Putamen (tissue), 1 donor: ENCODE measurements at places on chromosomes 4 and X.
A peak's percentile ranks its signal among the peaks of the same experiment; 100 is the strongest.

- no peak for DNase-seq
Observed at GRCh38 chrX:28487818-28488217, 99.4 kb upstream of the IL1RAPL1 start.

DNA sequence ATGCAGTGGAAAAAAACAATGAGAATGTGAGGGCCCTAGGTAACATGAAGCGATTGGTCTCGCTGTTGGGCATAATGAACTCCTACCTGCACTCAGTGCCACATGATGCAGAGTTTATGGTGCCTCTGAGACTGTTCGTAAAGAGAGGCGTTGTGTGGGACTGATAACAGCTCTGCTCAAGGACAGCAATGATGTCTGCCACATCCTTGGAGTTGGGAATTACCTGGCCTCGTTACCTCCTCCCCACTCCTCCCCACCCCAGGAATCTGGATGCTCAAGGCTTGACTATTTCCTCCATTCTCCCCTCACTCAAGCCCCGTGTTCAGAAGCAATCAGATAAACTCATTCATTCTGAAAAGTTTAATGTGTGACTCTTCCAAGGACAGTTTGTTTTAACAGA lies 148.0 kb upstream of the JADE1 start:
- DNase-seq: no peak

- no peak for DNase-seq
Observed at GRCh38 chrX:103330681-103331288, 746 bp downstream of the TCEAL7 start.

DNA sequence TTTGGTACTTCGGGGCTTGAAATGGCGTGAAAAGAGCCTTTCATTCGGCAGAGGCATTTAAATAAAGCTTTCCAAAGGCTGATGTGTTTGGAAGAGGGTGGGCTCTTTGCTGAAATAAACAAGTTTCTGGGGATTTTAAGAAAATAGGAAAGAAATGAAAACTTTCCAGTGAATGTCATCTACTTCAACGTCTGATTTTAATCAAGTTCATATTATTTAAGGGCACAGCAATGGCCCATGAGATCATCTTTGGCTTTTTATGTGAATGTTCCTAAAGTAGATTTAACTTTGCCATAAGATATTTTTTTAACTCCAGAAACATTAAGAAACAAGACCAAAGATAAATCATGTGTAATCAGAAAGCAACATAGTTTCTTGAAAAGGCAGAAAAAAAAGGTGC lies 69.8 kb upstream of the TTC29 start:
- no peak for DNase-seq

GRCh38 chr4:152185786-152186550 lies 349.9 kb downstream of the FBXW7 start:
- DNase-seq: no peak

- DNase-seq: no peak
Observed at GRCh38 chrX:96861661-96862060, 22.0 kb upstream of the RPA4 start.

GRCh38 chr4:12712648-12713339 lies 771.3 kb downstream of the RAB28 start:
- no peak for DNase-seq

GRCh38 chr4:166309286-166309685 lies 436.2 kb downstream of the TLL1 start:
- DNase-seq: no peak

DNA sequence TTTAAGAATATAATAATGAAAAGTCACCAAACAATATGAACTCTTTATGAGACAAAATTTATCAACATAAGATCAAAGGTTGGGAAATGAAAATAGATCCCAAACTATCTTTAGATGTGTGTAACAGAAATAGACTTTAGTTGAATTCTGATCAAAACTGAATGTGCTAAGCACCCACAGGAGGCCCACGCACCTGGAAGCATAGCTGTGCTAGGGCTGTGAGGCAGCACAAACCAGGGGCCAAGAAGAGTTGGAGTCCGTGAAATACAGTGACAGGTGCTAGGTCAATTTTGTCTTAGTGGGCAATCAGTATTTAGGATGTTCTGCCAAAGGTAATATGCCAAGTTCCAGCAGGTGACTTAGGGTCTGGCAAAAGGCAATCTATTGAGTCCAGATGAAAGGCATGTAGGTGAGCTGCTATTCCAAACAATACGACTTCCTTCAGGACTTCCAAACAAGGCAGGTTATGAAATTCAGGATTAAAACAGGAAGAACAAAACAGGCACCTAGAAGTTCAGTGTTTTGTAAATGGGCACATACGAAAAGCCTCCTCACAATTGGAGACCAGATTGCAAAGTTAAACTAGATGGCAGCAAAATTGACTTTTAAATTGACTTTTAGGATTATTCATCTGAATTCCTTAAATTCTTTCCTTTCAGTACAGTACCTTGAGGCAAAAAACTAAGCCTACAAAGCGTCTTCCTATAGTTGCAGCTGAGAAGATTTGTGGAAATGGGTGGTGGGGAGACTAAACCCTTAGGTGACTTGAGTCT lies 4.7 kb upstream of the PCDH18 start:
- DNase-seq: no peak

DNA sequence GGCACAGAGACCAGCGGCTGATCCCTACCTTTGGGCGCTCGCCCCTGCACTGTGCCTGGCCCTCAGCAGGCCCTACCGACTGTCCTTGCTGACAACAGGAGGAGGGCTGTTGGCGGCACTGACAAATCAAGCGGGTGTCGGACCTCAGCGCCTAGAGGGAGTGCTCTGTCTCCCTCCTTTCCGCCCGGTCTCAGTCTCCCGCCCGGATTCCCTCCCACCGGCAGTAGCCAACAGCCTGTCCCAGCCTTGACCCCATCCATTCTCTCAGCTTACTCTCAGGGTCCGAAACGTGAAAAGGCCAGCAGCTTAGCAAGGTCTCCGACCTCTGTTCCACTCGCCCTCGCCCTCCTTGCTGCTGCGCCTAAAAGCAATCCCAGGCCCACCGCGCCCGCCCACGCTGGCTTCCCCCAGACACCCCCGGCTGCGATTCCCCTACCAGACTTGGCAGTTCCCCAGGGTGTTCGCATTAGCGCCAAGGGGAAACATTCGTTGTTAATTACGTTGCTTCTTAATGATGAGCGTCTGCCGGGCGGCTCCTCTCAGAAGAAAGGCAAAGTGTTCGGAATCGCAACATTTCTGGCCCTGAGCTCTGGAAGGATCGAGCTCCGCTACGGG lies 96.2 kb downstream of the SOWAHB start:
- no peak for DNase-seq

GRCh38 chrX:103017542-103017941 lies 46.4 kb downstream of the BEX1 start:
- no peak for DNase-seq

GRCh38 chr4:157791236-157791635 lies 381.6 kb downstream of the GASK1B start:
- peak; percentile 69 for DNase-seq

- DNase-seq: no peak
Observed at GRCh38 chr4:8377103-8378075, 63.1 kb downstream of the ACOX3 start.

DNA sequence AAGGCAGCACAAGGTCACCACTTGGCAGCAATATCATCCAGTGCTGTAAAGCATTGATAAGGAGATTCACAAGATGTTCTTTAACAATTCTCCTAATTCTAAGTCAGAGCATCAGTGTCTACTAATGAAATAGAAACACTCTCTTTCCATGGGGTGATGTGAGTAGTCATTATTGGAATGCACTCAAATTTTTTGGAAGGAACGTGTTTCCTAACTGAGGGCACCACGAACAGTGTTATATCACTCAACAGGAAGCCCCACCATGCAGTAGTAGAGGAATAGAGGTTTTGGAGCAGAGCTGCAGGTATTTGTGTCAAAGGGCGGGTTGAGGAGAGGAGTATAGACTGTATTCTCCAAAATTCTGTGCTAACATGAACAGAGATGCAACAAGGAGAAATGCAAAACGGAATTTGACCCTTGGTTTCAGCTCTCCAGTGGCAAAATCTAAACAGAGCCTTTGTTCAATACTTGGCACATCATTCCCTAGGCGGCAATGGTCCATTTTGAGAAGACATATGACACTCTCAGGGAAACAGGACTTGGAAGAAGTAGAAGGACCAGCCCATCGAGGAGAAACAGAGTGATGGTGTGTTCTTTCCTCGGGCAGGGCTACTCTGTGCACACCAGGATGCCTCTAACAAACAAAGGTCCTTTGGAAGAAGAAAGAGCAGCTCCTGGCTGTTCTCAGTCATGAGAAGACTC lies 98.9 kb downstream of the CPEB2 start:
- DNase-seq: peak; percentile 92

- DNase-seq: no peak
Observed at GRCh38 chrX:10929747-10930146, 181.4 kb upstream of the HCCS start.

- no peak for DNase-seq
Observed at GRCh38 chr4:155487210-155487609, 110.4 kb upstream of the MAP9 start.

GRCh38 chrX:132737743-132738142 lies 220.7 kb downstream of the HS6ST2 start:
- no peak for DNase-seq

- no peak for DNase-seq
Observed at GRCh38 chr4:108141213-108141950, 27.4 kb downstream of the LEF1 start.

DNA sequence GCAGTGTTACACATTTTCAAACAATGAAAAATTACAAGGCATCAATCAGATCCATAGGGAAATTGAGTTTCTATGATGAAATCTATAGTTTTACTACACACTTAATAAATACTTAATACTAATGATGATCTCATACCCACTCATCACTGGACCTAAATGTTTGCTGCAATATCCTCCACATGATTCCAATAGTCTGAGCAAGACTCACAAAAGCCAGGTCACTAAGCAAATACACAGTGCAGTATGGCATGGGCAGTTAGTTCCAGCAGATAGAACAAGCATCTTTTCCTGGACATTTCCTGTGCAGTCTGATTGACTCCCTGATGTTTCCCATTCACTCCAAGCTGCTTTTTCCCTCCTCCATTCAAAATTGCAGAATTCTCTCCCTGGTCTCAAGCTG lies 109.0 kb upstream of the ATOH1 start:
- no peak for DNase-seq

GRCh38 chr4:68736813-68737212 lies 66.4 kb upstream of the UGT2B15 start:
- DNase-seq: no peak

DNA sequence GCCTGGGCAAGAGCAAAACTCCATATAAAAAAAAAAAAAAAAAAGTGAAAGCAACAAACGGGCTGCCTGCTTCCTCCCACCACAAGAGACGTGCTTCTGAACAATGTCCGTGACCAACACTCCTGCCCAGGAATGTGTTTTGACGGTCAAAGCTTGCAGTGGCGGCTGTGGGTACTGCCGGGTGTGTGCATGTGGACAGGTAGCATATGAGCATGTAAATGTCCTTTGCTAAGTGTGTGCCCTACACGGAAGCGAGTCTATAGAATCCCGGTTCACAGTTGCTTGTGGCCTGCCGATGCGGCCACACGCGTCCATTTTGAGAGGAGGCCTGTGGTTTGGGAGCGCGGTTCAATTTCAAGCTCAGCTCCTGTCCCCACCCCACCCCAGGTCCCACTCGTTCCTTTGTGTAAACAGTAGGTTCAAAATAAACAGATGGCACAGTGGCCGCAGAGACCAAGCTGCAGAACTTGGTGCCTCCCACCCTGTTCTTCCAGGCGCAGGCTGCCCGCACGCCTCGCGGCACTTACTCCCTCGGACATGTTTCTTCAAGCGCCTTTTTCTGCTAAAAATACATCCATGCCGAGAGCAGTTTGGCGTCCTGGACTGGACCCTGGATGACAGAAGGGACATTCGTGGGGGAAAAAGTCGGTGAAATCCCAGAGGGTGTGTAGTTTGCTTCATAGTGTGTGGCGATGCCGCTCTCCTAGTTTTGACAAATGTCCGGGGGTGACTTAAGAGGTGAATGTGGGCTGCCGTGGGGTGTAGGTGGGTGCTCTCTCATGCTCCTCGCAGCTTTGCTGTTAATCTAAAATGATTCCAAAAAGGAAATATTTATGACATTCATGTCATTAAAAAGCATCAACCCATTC lies 11.5 kb upstream of the NKX1-1 start:
- DNase-seq: no peak
